ENCODE measurements at places on chromosomes 16 and 17. TPM values are rescaled to one million over a fixed set of nuclear protein-coding genes. Genes with fewer than 3 reads are reported as not detected.

CSH1 gene
- not detected for total RNA-seq

SPNS3 gene
- total RNA-seq, result 0.24 TPM

RNF112 gene
- total RNA-seq, result not detected

ANKS4B gene
- total RNA-seq, result not detected

SCNN1G gene
- not detected for total RNA-seq

Data from glomerular endothelial cell (primary cell).